ENCODE measurements at places on chromosomes 4 and X. TPM values are rescaled to one million over a fixed set of nuclear protein-coding genes. Genes with fewer than 3 reads are reported as not detected.

BEX5 gene
- total RNA-seq: 7.1 TPM

DNA sequence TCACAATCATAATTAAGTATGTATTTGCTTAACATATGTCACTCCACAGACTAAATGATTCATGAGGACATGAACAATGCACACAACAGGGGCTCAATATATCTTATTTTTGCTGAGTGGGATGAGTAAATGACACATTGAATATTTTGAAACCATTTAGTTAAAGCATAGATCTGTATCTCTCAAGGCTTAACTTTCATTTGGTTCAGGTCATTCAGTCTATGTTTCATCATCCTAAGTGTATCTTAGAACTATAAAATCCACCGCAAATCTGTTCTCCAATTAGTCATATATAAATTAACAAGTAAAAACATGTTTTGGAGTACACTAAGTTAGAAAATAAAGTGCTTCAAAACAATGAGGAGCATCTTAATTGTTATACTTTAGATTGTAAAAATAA is 45.8 kb downstream of the AREG start:
- DNase-seq: no peak
- no peak overlapping the region for H3K27ac ChIP-seq
- H3K4me3 ChIP-seq: no peak overlapping the region
- no peaks in the 10 kb centered on the region for H3K27me3 ChIP-seq
- H3K4me1 ChIP-seq: no peaks in the 10 kb centered on the region

- no peak overlapping the region for H3K4me3 ChIP-seq
- H3K4me1 ChIP-seq: no peaks in the 10 kb centered on the region
- H3K27me3 ChIP-seq: no peaks in the 10 kb centered on the region
- no peak overlapping the region for H3K27ac ChIP-seq
- H3K36me3 ChIP-seq: no peaks in the 10 kb centered on the region
Measured at GRCh38 chrX:68648960-68649359, 1.5 kb downstream of the STARD8 start.

HELT gene
- total RNA-seq: not detected

DNA sequence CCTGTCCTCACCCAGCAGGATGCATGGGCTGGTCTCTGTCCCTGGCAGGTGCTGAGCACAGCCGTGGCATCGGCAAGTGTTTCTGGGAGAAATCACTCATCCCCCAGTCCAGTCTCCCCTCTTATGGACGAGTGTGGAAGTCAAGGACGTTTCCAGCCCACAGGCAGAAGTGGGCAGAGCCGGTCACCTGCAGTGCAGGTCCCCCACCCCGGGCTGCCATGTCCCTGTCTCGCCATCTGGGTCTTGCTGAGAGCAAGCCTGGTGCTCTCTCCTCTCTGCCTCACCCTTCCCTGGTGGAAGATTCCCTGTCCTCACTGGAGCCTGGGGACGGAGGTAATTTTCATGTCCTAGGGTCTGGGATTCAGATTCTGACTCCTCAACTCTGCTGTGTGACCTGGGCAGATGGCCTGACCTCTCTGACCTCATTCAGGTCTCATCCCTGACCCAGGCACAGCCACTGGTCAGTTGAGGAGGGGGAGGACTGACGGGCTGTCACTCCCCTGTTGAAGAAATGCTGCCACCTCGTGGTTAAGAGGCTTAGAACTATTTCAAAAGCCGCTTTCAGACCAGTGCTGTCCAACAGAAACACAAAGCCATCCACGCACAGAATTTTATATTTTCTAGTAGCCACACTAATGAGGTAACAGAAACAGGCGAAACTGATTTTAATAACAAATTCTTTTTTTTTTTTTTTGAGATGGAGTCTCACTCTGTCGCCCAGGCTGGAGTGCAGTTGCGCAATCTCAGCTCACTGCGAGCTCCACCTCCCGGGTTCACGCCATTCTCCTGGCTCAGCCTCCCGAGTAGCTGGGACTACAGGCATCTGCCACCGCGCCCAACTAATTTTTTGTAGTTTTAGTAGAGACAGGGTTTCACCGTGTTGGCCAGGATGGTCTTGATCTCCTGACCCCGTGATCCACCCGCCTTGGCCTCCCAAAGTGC is 1.8 kb downstream of the CPZ start:
- no peak overlapping the region for H3K27ac ChIP-seq
- no peaks in the 10 kb centered on the region for H3K4me1 ChIP-seq
- DNase-seq: no peak
- H3K27me3 ChIP-seq: no peaks in the 10 kb centered on the region

GRCh38 chr4:85527815-85528214 is 52.9 kb downstream of the ARHGAP24 start:
- H3K36me3 ChIP-seq: no peaks in the 10 kb centered on the region
- no peak for DNase-seq
- no peak overlapping the region for H3K4me3 ChIP-seq
- H3K27me3 ChIP-seq: no peaks in the 10 kb centered on the region
- H3K4me1 ChIP-seq: no peaks in the 10 kb centered on the region

IDS gene
- total RNA-seq: 63.6 TPM

DNA sequence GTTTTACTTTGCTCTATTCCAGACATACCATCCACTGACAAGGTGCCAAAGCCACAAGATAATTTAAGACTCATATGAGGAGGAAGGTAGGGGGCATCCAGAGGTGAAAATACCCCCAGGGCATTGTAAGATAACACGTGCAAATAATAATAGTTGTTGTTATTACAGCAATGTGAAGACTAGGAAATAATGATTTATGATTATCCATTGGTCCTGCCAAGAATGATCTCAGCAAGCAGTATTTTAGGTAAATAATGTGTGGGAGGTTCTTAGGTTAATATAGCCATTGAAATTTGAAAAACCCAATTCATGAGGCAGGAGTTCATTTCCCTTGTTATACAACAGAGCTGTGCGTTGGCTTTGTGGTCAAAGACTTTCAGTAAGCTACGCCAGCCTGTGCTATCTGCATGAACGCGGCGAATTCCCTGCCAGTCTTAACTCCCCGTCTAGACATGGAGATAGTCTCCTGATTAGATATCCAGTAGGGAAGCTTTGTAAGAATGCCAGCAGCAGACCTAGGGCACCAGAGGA is 47.2 kb upstream of the MXRA5 start:
- H3K4me3 ChIP-seq: no peak overlapping the region
- H3K4me1 ChIP-seq: no peaks in the 10 kb centered on the region
- no peaks in the 10 kb centered on the region for H3K27me3 ChIP-seq
- no peak overlapping the region for H3K27ac ChIP-seq

MND1 gene
- not detected for total RNA-seq

NSUN7 gene
- total RNA-seq: 0.50 TPM

DNA sequence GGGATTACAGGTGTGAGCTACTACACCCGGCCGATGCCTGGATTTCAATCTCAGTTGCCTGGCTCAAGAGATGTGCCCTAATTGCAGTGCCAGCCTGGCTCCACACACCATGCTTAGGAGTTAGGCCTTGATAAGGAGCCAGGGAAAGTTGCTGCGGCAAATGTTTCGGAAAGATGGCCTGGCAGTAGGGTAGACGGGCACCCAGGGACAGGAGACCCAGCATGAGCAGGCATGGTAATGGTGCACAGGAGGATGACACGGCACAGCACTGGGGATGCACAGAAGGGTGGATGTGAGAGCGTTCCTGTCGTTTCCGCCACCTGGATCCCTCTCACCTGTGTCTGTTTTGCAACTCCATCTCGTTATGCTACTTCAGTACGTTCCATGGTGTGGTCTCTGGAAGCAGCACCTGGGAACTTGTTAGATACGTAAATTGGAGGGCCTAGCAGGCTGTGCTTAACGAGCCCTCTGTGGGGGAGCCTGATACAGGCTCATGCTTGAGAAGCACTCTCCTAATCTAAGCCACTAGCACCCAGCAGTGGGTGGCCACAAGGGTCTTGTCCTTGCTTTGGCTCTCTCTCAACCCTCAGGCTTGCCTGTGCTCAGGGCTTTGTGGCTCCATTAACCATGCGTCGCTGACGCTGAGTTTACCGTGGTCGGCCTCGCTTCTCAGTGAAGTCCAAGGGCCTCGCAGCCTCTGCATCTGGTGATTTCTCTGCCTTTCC is 20.3 kb downstream of the RNF4 start:
- no peak overlapping the region for H3K27ac ChIP-seq
- no peak overlapping the region for H3K4me3 ChIP-seq
- no peak for DNase-seq
- H3K36me3 ChIP-seq: peaks cover 25% of the 10 kb centered on the region
- no peaks in the 10 kb centered on the region for H3K27me3 ChIP-seq

DNA sequence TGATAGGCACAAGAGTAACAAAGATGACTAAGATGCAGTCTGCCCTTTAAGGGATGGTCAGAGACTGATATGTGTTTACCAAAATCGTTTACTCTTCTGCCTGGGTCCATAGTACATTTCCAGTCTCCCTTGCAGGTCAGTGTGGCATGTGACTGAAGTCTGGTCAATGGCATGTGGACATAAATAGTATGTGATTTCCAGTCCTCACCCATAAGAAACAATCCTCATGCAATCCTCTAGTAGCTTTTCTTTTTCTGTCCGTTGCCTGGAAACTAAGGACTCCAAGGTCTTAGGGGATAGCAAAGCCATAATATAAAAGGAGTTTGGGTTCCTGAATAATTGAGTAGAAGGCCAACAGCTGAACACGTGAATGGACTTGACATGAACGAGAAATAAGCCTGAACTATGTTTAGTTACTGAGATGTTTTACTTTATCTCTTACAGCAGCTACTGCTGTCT is 1.1 kb downstream of the SLC9B2 start:
- H3K36me3 ChIP-seq: no peaks in the 10 kb centered on the region
- peaks cover 17% of the 10 kb centered on the region for H3K4me1 ChIP-seq
- H3K27me3 ChIP-seq: no peaks in the 10 kb centered on the region
- H3K27ac ChIP-seq: peak overlapping the region; percentile 87

TDO2 gene
- not detected for total RNA-seq

DNA sequence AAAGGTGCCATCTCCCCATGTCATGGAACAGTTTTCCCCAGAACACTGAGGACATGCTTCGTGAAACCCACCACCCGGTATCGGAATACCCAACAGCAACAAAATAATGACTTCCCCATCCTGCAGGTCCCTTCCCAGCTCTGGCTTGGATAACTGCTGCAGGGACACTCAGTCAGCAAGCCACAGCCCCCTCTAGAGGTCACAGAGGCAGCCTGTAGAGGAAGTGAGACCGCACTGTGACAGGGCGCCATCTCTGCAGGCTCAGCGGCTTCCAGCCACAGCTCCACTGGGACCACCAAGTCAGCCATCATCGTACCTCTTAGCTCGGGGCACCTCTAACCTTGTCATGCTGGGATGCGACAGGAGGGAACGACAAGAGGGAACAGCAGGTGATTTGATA is 315.9 kb downstream of the LDB2 start:
- H3K27ac ChIP-seq: no peak overlapping the region
- no peaks in the 10 kb centered on the region for H3K4me1 ChIP-seq
- no peaks in the 10 kb centered on the region for H3K36me3 ChIP-seq
- no peak for DNase-seq

DNA sequence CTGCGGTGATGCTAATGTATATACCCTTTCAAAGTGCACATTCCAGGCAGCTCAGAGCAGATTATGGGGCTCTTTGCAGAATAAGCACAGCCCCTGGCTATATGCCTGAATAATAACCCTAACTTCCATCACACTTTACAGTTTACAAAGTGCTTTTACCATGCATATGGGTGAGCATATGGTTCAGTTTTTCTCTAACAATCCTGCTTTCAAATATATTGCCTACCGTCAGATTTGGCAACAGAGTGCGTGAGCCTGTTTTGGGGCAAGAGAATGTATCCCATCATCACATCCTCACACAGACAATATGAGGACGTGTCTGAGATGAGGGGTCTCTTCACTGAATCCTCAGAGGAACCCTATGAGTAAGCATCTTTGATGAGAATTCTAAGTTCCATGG is 162.8 kb upstream of the VCX start:
- H3K27me3 ChIP-seq: no peaks in the 10 kb centered on the region
- H3K27ac ChIP-seq: no peak overlapping the region
- no peaks in the 10 kb centered on the region for H3K36me3 ChIP-seq
- DNase-seq: no peak
- H3K4me1 ChIP-seq: no peaks in the 10 kb centered on the region
- no peak overlapping the region for H3K4me3 ChIP-seq

GRCh38 chr4:5409237-5409636 is 299.1 kb downstream of the EVC2 start:
- no peaks in the 10 kb centered on the region for H3K27me3 ChIP-seq
- no peak overlapping the region for H3K4me3 ChIP-seq
- DNase-seq: no peak

DNA sequence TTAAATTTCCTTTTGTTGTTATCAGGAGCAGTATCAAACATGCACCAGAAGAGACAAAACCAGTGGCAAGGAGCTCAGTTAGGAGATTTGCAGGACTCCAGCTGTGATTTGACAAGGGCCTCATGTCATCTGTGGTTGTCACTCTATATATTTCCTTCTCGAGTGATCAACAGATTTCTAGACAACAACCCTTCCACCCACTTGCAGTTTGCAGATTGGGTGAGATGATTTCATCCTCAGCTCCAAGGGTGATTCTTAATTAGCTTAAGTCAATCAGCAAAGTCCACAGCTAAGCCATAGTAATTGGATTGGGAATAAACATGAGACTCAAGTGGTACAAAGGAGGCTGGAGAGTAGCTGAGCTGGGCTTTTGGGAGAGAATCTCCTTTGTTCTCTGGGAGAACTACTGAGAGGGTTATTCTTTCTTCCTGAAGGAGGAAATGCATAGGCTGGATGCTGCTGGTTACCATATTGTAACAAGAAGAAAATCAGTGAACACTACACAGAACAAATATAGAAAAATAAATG is 192.8 kb downstream of the PPARGC1A start:
- H3K4me3 ChIP-seq: no peak overlapping the region
- H3K36me3 ChIP-seq: no peaks in the 10 kb centered on the region
- no peaks in the 10 kb centered on the region for H3K27me3 ChIP-seq
- H3K4me1 ChIP-seq: no peaks in the 10 kb centered on the region

DNA sequence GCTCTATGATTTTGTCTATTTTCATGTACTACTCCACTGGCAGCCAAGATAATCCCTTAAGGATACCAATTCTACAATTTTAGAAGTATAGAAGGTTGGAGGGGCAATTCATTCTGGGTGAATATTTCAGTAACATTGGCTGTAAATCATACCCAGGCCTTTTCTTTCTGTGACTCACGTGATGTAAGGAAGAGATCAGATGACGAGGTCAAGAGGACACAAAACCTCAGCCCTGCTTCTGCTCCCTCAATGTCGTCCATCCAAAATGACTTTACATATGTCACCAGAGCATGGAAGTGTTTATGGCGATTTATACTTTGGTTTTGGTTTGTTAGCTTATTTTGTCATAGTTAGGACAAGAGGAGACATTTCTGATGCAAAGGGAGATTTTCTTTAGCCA is 70.7 kb upstream of the SLC4A4 start:
- no peaks in the 10 kb centered on the region for H3K27me3 ChIP-seq
- no peak overlapping the region for H3K4me3 ChIP-seq
- DNase-seq: no peak
- H3K4me1 ChIP-seq: no peaks in the 10 kb centered on the region
- no peaks in the 10 kb centered on the region for H3K36me3 ChIP-seq

GRCh38 chrX:133980832-133981588 is 4.4 kb downstream of the GPC3 start:
- H3K4me3 ChIP-seq: no peak overlapping the region
- no peak for DNase-seq
- H3K4me1 ChIP-seq: no peaks in the 10 kb centered on the region
- peaks cover 3% of the 10 kb centered on the region for H3K27me3 ChIP-seq
- no peaks in the 10 kb centered on the region for H3K36me3 ChIP-seq

Data from naive thymus-derived CD4-positive, alpha-beta T cell (primary cell).